Effector memory CD4-positive, alpha-beta T cell (primary cell): ENCODE measurements at places on chromosomes 1 and 21.
A peak's percentile ranks its signal among the peaks of the same experiment; 100 is the strongest.

GRCh38 chr1:211511947-211512346 lies 20.0 kb upstream of the RD3 start:
- H3K27ac ChIP-seq = no peak overlapping the region
- no peaks in the 10 kb centered on the region for H3K36me3 ChIP-seq
- no peak overlapping the region for H3K4me3 ChIP-seq
- H3K4me1 ChIP-seq = peaks cover 7% of the 10 kb centered on the region
- no peaks in the 10 kb centered on the region for H3K27me3 ChIP-seq
- no peak for DNase-seq

- no peak overlapping the region for H3K27ac ChIP-seq
- no peak for DNase-seq
- no peaks in the 10 kb centered on the region for H3K4me1 ChIP-seq
- no peak overlapping the region for H3K4me3 ChIP-seq
These were observed 64.0 kb downstream of the PLPPR5 start for GRCh38 chr1:98940722-98941079.

DNA sequence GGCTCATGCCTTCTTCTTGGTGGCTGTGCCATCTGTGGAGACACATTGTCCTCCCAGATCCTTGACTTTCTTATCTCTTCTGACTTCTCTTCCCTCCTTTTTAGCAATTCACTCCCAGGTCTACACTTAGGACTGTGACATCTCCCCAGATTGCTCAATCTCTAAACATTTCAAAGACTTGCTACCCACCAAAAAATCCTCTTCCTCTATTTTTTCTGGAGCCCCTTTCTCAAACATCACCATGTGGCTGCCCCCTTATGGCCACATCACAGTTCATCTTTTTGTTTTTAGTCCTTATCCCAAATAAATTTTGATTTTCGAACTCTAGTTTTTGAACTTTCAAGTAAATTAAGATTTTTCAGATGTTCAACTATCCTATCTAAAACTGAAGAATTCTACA lies 148.6 kb upstream of the HOOK1 start:
- H3K27me3 ChIP-seq = no peaks in the 10 kb centered on the region
- H3K27ac ChIP-seq = no peak overlapping the region
- no peaks in the 10 kb centered on the region for H3K36me3 ChIP-seq
- H3K4me3 ChIP-seq = no peak overlapping the region
- no peaks in the 10 kb centered on the region for H3K4me1 ChIP-seq

GRCh38 chr1:205990226-205990625 lies 13.0 kb downstream of the RAB7B start:
- no peaks in the 10 kb centered on the region for H3K36me3 ChIP-seq
- H3K4me3 ChIP-seq = no peak overlapping the region
- H3K27ac ChIP-seq = no peak overlapping the region
- DNase-seq = no peak
- H3K4me1 ChIP-seq = no peaks in the 10 kb centered on the region
- H3K27me3 ChIP-seq = no peaks in the 10 kb centered on the region

DNA sequence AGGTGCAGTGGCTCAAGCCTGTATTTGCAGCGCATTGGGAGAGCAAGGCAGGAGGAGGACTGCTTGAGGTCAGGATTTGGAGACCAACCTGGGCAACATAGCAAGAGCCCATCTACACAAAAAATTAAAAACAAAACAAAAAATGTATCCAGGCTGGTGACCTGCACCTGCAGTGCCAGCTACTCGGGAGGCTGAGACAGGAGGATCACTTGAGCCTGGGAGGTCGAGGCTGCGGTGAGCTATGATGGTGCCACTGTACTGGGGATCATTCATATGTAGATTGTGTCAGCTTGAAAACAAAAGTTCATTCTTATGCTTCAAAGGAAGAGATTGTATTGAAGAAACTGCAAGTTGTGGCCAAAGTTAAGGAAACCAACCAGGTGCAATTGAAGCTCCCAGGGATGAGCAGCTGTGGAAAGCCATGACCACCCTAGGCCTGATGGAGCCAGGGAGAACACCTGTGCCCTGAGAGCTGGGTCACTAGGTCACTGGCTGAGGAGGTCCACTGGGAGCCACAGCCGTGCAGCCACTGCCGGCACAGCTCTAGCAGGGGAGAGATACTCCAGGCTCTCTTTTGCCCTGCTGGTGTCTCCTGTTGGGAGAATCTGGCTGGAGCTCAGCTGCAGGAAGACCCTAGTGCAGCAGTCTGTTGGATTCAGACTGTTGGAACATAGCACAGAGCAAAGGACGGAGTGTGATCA lies 13.3 kb upstream of the BRWD1 start:
- no peaks in the 10 kb centered on the region for H3K36me3 ChIP-seq
- DNase-seq = no peak
- no peak overlapping the region for H3K27ac ChIP-seq
- no peaks in the 10 kb centered on the region for H3K4me1 ChIP-seq

DNA sequence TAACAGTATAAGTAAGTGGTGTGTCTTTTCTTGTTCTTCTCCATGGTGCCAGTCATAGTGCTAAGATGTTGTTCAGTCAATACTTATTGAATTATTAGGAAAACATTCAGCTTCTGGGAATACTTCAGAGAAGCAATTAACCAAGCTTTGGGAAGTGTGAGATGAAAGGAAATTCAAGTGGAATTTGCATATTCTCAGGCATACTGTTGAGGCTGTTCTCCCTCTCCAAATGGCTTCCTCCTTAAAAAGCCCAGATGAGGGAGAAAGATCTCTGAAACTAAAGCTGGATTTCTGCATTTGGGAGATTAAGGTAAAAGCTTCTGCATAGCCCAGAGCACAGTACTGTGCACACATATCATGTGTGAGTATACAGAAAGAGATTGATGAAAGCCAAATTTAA lies 73.4 kb downstream of the MACF1 start:
- no peak for DNase-seq
- no peak overlapping the region for H3K27ac ChIP-seq
- H3K4me1 ChIP-seq = peaks cover 9% of the 10 kb centered on the region
- H3K4me3 ChIP-seq = no peak overlapping the region

GRCh38 chr1:209062081-209062620 lies 521.4 kb upstream of the CAMK1G start:
- no peak for DNase-seq
- H3K4me3 ChIP-seq = no peak overlapping the region
- H3K4me1 ChIP-seq = no peaks in the 10 kb centered on the region

- no peaks in the 10 kb centered on the region for H3K36me3 ChIP-seq
- H3K4me3 ChIP-seq = no peak overlapping the region
- H3K27me3 ChIP-seq = no peaks in the 10 kb centered on the region
- no peaks in the 10 kb centered on the region for H3K4me1 ChIP-seq
- no peak overlapping the region for H3K27ac ChIP-seq
These were observed 266.7 kb upstream of the GREM2 start for GRCh38 chr1:240878631-240879030.

- no peak for DNase-seq
- no peak overlapping the region for H3K27ac ChIP-seq
- H3K4me1 ChIP-seq = peaks cover 4% of the 10 kb centered on the region
- no peaks in the 10 kb centered on the region for H3K36me3 ChIP-seq
- H3K27me3 ChIP-seq = no peaks in the 10 kb centered on the region
- no peak overlapping the region for H3K4me3 ChIP-seq
These were observed 142.6 kb downstream of the PSMG1 start for GRCh38 chr21:39040494-39041110.

DNA sequence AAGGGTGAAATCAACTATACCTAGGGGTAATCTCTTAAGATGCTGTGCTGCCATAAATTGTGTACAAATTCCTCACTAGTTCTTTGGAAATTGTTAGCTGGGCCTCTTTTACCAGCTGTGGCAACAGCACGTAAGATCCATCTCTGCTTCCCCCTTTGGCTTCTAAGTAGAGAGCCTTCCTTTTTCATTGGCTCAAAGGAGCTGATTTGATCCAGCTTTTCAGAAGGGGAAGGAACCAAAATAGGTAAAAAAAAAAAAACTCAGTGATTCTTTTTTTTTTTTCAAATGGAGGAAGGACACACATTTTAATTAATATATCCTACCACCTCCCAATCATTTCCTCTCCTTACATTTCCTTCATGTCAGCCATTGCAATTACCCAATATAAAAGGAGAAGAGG lies 4.0 kb upstream of the RCAN1 start:
- no peak for DNase-seq
- H3K4me1 ChIP-seq = peaks cover 6% of the 10 kb centered on the region
- H3K4me3 ChIP-seq = no peak overlapping the region
- no peak overlapping the region for H3K27ac ChIP-seq
- H3K36me3 ChIP-seq = no peaks in the 10 kb centered on the region

- H3K4me1 ChIP-seq = no peaks in the 10 kb centered on the region
- no peak for DNase-seq
- H3K27me3 ChIP-seq = no peaks in the 10 kb centered on the region
These were observed 6.2 kb upstream of the TUFT1 start for GRCh38 chr1:151533870-151534269.

DNA sequence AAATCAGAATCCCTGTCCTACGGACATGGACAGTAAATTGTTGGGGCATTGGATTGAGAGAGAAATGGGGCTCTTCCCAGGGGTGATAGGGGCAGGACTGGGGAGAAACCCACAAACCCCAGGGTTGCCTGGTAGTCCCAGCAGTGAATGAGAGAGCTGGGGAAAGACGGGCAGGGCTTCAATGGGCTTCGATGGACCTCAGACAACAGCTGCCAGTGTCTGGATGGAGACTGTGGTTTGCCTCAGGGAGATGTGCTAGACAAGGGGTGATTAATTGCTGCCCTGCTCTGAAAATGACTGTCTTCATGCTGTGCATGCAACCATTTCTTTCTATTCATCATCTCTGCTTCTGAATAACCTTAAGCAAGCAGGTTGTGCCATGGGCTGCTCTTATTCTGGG lies 7.4 kb downstream of the GPR25 start:
- no peaks in the 10 kb centered on the region for H3K27me3 ChIP-seq
- no peak overlapping the region for H3K27ac ChIP-seq
- DNase-seq = no peak
- no peak overlapping the region for H3K4me3 ChIP-seq

- peaks cover 12% of the 10 kb centered on the region for H3K4me1 ChIP-seq
- DNase-seq = peak; percentile 4
- no peak overlapping the region for H3K4me3 ChIP-seq
- no peak overlapping the region for H3K27ac ChIP-seq
These were observed 28.1 kb downstream of the IL23R start for GRCh38 chr1:67194209-67194863.

GRCh38 chr1:245389873-245390272 lies 235.1 kb downstream of the KIF26B start:
- H3K4me3 ChIP-seq = no peak overlapping the region
- H3K36me3 ChIP-seq = no peaks in the 10 kb centered on the region
- H3K27me3 ChIP-seq = no peaks in the 10 kb centered on the region
- no peaks in the 10 kb centered on the region for H3K4me1 ChIP-seq

GRCh38 chr1:86616871-86617270 lies 70.0 kb downstream of the CLCA4 start:
- no peak for DNase-seq
- H3K36me3 ChIP-seq = no peaks in the 10 kb centered on the region
- no peak overlapping the region for H3K27ac ChIP-seq
- no peaks in the 10 kb centered on the region for H3K4me1 ChIP-seq
- no peak overlapping the region for H3K4me3 ChIP-seq

DNA sequence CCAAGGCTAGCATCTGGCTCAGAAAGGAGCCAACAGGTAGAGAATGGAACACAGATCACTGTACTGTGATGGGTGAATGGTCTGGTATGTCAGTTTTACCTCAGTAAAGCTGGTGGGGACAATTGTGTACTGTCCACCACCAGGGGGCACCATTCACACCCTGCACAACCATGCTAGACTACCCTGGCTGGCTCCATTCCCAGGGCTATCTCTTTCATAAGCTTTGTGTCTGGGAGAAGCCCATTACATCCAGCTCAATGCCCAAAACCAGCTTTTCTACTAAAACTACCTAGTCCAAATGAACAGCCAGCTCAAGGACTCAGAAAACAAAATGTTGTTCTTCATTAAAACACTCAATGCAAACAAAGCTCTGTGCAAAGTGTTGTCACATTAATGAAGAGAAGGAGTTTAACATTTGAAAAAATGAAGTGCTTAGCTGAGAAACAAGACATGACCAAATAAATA lies 62.0 kb upstream of the RASAL2 start:
- H3K36me3 ChIP-seq = no peaks in the 10 kb centered on the region
- H3K4me3 ChIP-seq = no peak overlapping the region
- H3K4me1 ChIP-seq = no peaks in the 10 kb centered on the region
- no peak overlapping the region for H3K27ac ChIP-seq
- DNase-seq = no peak

GRCh38 chr1:12643785-12644184 lies at the start of gene AADACL4:
Gene AADACL4, plus strand, starts transcription at chr1:12644085. Its CDS starts 462 bp downstream, at chr1:12644547.
- no peaks in the 10 kb centered on the region for H3K4me1 ChIP-seq
- no peaks in the 10 kb centered on the region for H3K27me3 ChIP-seq
- no peak within 1 kb of the TSS for H3K4me3 ChIP-seq
- no peak within 1 kb of the TSS for H3K27ac ChIP-seq
- no peak for DNase-seq
- H3K36me3 ChIP-seq = no peaks in the 10 kb centered on the region

DNA sequence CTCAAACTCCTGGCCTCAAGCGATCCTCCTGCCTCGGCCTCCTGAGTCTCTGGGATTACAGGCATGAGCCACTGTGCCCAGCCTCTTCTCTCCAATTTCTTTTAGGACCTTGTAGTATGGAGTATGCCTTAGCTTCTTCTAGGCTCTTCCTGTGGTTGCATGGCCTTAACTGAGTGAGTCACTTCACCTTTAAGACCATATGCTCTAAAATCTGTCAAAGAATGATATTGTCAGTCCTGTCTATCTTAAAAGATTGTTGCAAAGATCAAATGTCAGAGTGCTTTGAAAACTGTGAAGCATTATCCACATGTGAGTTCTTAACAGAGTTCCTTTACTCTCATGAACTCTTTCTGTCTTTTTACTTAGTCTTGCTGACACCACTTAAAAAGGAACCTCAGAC lies 37.2 kb downstream of the ATP2B4 start:
- DNase-seq = no peak
- no peaks in the 10 kb centered on the region for H3K36me3 ChIP-seq
- peak overlapping the region; percentile 4 for H3K27ac ChIP-seq
- no peaks in the 10 kb centered on the region for H3K27me3 ChIP-seq
- H3K4me1 ChIP-seq = peaks cover 38% of the 10 kb centered on the region

GRCh38 chr21:46674430-46675007 lies 39.0 kb downstream of the PRMT2 start:
- no peaks in the 10 kb centered on the region for H3K36me3 ChIP-seq
- no peaks in the 10 kb centered on the region for H3K27me3 ChIP-seq
- no peak for DNase-seq
- H3K27ac ChIP-seq = no peak overlapping the region
- no peaks in the 10 kb centered on the region for H3K4me1 ChIP-seq
- no peak overlapping the region for H3K4me3 ChIP-seq

DNA sequence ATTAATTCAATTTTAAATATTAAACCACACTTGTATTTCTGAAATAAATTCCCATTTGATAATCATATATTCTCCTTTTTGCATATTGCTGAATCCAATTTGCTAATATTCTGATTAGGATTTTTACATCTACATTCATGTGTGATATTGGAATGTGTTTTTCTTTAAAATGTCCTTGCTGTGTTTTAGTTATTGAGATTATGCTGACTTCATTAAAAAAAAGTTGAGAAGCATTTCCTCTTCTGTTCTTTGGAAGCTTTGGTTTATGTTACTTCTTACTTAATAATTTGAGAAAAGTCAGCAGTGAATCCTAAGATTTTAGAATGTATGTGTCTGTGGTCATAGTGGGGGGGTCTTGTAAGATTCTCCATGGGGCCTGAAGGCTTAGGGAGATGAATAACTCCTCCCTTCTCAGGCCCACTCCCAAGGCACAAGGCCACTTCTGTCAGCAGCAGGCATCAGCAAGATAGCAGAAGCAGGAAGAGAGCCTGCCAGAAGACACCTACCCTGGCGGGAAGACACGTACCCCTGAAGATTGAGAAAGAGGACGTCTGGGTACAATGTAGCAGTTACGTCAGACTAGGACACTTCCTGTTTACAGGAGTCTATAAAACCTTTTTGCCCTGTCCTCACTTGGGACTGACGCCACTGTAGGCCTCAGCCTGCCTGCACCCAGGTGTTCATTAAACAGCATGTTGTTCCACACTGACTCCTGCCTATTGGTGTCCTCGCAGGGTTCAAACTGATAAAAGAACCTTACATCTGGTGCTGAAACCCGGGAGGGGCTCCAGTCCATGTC lies 56.9 kb downstream of the ODF2L start:
- H3K36me3 ChIP-seq = no peaks in the 10 kb centered on the region
- no peaks in the 10 kb centered on the region for H3K4me1 ChIP-seq
